ENCODE measurements at places on chromosomes 3 and 15.

DNA sequence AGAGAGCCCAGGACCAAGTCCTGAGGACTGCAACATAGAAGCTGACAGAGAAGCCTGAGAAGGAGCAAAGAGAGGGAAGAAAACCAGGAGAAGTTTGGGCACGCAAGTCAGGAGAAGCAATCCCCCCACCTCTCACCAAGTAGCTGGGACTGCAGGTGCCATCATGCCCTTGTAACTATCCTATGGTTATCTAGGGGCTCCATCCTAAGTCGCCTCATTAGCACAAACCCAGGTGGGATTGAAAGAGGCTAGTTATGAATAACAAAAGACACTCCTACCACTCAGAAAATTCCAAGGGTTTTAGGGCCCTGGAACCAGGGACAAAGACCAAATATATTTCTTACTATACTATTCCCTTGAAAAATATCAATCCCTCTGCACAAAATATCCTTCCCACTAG lies 53.5 kb downstream of the CCR4 start:
- DNase-seq = no peak

GRCh38 chr3:31911643-31912042 lies 69.4 kb downstream of the OSBPL10 start:
- DNase-seq = no peak

DNA sequence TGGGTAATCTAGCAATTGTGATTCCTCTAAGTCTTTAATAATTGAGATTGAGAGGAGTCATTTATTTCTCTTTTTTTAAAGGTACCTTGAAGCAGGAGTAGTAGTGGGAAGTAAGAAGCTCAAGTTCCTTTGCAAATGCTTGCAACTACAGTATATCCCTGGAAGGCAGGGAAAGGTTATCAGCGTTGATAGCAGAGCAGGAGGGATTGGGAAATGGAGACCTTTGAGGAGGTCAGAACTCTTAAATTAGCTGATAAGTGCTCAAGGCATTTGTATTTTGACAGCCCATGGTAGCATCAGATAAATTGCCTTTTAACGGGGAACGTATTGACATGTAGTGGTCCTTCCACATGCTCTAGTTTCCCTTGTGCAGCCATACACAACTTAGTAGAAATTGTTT lies 47.7 kb downstream of the MEF2A start:
- DNase-seq = no peak

- no peak for DNase-seq
These were observed 71.0 kb upstream of the MDFIC2 start for GRCh38 chr3:70383360-70383831.

- DNase-seq = no peak
These were observed 8.5 kb downstream of the TNK2 start for GRCh38 chr3:195899701-195900435.

- no peak for DNase-seq
These were observed 70.7 kb downstream of the WNT5A start for GRCh38 chr3:55416331-55416821.

DNA sequence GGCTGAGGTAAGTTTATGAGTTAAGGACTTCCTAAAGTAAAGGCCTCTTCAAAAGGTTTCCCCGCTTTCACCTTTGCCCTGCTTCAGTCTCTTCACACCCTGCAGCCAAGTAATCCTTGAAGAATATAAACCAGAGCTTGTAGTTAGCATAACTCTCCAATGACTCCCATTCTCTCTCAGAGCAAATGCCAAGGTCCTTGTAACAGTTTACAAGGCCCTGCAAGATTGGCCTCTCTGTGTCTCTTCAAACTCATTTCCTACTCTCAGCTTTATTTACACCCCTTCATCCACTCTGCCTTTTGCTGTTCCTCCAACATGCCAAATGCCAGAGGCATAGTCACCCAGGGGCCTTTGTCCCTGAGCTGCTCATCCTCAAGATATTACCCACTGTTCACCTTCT lies 60.5 kb upstream of the MME start:
- DNase-seq = no peak

DNA sequence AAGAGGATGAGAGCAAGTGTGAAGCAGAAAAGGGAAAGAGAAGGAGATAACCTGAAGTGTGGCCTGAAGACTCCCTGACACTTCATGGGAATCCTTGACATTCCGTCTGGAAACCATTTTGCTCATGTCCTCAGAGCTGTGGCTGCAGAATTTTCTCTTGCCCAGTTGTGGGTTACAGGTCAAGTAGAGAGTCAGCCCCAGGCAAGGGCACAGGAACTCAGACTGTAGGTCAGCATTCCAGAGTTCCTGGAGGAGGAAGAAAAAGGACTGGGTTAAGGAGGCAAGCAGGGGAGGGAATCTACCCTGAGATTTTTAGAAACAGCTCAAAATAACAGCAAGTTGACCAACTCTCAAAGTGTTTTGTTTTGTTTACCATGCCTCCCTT lies 4.1 kb upstream of the THSD4 start:
- DNase-seq = no peak

DNA sequence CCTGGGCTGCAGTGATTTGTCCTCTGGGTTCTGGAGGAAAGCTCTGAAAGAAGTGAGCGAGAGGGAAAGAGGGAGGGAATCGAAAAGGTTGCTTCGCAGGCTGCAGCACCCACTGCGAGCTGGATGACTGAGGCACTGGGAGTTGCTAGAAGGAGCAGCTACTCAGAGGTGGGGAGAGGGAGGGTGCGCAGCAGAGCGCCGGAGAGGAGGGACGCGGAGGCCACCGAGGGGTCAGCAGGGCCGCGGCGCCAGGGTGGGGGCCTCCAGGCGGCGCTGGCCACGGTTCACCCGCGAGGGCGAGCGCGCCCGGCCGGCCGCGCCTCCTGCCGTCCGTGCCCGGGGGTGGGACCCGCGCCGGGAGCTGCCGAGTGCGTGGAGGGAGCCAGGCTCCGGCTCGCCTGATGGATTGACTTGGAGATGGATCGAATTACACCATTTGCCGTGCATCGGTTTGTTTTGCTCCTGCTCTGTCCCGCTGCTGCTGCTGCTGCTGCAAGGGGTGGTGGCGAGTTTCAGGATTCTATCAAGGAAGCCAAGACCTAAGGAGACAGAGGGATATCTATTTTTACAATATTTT lies at the start of gene SEMA6D:
Gene SEMA6D (plus strand): TSS at position 470 of the 577 bp plus-strand sequence. CDS start 42,294 bp downstream, outside the sequence.
- DNase-seq = peak; percentile 33

- no peak for DNase-seq
These were observed 370.6 kb downstream of the GBE1 start for GRCh38 chr3:81390796-81391195.

Data from SW 1271 (cell line).